ENCODE measurements at places on chromosomes 2 and 18.

DNA sequence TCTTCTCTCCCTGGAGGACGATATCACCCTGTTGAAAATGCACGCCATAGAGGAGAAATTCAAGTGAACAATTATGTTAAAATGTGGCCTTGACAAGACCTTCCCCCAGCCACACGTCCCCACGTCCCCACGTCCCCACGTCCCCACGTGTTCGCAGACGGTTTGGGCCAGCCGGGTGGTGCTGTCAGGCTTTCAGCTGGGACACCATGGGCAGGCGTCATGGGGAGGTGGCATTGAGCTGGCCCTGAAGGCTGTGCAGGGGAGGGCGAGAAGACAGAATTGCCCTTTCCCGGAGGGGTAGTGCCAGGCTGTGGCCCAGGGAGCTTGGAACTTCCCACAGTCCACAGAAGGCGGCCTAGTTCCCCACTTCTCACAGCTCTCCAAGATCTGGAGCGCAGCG is 240.7 kb upstream of the RAB6C start:
- no peak for DNase-seq

DNA sequence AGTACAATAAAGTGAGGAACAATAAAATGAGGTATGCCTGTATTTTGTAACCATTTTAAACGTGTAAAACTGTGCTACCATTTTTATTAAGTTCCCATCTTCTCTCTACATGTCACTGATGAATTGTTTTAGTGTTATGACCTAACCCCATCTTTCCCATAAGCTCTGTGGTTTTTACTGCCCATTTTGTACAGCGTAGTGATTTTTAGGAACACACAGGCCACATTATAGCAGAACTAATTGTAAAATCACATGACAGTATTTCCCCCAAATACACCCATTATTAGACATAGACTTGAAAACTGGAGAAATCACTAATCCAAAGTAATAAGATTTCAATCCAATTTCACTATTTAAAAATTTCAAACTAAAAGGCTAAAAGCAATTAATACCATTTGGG is 130.7 kb downstream of the TMEM247 start:
- DNase-seq, result no peak

DNA sequence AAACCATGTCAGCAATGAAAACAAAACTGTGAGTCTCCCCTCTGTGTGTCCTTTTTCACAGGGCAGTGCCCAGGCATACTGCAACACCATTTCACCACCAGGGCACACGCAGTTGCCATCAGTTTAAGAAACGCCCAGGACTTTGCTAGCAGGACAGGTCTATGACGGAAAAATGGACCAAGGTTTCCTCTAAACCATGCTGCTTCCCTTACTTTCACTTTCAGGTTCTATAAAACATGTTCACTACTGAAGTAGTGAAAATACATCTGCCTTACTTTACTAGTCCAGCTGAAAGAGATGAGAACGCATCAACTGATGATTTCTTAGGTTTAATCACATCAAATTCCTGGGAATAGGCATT is 110.5 kb downstream of the TCF4 start:
- no peak for DNase-seq

DNA sequence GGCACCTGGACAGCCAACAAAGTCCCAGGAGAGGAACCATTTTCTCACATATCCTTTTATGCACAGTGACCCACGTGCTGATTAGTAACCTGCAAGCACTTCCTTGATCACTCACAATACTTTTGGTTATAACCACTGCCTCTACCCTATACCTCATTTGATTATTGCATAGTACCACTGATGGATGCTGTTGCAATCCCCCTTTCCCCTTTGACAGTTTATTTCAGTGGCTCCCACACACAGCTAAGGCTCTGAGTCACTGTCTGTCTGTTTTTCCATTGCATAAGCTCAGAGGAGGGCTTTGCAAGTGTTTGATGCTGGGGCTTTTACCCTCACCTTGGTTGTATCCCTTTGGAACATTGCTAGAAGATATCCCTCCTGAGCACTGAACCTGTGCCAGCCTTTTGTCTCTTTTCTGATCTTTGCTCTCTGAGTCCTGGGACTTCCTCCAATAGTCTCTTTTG is 101.7 kb upstream of the RBBP8 start:
- no peak for DNase-seq

- no peak for DNase-seq
These were observed 623.5 kb downstream of the EPHA4 start for GRCh38 chr2:220948579-220948978.

DNA sequence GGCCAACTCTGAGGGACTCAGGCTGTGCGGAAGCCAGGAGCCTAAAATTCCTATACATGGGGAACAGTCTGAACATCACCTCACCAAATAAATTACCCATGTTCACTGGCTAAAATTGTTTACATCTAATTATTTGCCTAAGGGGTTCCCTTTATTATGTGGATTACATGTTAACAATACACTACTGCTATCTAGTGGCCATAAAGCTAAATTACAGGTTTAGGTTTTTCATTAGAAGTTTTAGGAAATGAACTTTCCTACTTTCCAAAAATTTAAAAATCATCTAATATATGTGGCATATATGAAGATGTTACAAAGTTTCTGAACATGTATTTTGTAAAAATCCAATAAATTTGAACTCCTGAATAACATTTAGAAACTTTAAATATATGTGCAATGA is 40.3 kb downstream of the PLA2R1 start:
- DNase-seq, result no peak

DNA sequence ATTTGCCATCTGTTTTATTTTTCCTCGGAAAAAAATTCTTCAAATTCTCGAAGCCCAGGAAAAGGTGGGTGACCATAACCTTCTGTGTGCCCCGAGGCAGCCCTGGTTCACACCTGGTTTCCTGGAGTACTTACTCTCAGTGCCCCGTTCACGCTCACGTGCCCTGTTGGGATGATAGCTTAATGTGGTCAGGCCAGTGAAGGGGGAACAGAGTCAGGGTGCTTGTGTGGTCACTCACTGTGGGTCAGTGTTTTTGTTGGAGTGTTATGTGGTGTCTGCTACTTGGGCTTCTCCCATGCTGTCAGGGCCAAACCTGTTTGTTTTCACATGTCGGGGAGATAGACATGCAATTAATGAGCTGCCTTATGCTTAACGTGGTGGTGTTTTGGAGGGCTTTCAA is 78.1 kb downstream of the MAP4K4 start:
- no peak for DNase-seq
